ENCODE measurements at places on chromosomes 4 and X.

DNA sequence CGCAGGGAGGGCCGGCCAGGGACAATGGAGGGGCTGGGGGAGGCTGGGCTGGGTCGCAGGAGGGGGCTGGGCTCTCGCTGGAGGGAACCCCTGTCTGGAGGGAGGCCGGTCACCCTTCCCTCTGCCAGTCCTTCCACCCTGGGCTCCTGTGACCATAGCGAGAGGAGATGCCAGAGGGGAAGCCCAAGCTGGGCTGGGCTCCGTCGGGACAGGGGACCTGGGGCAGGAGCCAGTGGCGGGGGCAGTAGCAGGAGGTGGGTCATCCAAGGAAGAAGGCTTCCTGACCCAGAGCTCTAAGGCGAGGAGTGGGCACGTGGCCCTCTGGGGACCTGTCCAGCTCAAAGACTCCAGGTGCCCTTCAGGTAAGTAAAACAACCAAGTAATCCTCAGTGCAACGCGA, 16.9 kb downstream of the CTAG1B start:
- no peak for DNase-seq

DNA sequence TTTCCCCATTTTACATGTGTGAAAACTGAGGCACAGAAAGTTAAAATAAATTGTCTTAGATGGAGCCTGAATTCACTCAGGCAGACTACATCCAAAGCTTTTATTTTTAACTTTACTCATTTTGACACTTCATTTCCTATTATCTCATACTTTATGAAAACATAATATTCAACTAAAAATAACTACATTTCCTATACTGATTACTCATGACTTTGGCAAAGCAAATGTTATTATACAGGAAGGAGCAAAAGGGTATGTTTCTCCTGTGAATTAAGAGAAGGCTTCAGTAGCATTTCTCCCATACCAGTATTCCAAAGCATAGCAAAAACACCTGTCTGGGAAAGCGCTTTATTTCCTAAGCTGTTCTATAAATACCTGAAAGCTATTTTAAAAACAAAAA, 178.6 kb downstream of the ADAMTS3 start:
- no peak for DNase-seq

- no peak for DNase-seq
Measured at GRCh38 chr4:145043306-145043705, 54.7 kb downstream of the ANAPC10 start.

GRCh38 chr4:79621061-79621460, 213.0 kb upstream of the GK2 start:
- no peak for DNase-seq

GRCh38 chr4:23878912-23879732, 10.7 kb downstream of the PPARGC1A start:
- DNase-seq: no peak

DNA sequence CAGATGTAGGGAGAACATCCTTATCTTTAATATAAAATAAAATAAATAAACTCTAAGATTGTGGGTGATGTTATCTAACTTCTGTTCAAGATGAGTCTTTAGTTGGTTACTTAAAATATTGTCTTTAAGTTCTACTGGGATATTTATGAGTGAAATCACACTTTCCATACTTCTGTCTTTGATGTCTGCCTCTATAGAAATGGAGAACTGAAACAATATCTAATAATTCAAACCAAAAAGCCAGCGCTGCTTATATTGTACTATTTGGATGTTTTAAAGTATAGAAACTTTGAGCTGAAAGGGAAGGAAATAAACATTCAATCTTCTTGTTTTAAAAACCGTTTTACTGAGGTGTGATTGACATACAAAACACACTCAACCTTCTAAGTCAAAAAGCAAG, 44.8 kb upstream of the RPS6KA3 start:
- DNase-seq: no peak

DNA sequence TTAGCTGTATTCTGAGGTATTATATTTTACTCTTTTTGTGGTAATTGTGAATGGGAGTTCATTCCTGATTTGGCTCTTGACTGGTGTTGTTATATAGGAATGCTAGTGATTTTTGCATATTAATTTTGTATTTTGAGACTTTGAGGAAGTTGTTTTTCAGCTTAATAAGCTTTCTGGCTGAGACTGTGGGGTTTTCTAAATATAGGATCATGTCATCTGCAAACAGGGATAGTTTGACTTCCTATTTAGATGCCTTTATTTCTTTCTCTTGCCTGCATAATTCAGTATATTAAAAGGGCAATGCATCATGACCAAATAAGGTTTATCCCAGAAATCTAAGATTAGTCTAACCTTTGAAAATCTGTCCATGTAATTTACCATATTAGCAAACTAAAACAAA, 44.7 kb upstream of the EPGN start:
- DNase-seq: no peak

- no peak for DNase-seq
Measured at GRCh38 chrX:39839371-39839770, 258.4 kb downstream of the BCOR start.

DNA sequence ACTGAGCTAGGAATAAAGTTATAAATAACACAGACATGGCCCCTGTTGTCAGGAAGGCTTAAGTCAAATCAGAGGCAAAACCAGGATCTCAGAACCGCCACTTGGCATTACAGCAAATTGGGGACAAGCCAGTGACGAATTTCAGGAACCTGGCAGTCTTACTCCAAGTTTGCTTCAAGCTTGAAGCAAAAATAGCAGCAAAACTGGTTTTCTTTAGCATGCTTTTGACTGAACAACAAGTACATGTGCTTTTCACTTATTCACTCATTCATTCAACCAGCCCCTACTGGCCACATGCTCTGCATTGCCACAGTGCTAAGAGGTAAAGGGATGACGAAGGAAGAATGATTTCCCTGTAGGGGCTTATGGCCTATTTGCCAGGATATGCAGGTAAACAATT, 253.9 kb upstream of the PPARGC1A start:
- no peak for DNase-seq

GRCh38 chr4:152605031-152605430, 69.1 kb upstream of the FBXW7 start:
- no peak for DNase-seq

DNA sequence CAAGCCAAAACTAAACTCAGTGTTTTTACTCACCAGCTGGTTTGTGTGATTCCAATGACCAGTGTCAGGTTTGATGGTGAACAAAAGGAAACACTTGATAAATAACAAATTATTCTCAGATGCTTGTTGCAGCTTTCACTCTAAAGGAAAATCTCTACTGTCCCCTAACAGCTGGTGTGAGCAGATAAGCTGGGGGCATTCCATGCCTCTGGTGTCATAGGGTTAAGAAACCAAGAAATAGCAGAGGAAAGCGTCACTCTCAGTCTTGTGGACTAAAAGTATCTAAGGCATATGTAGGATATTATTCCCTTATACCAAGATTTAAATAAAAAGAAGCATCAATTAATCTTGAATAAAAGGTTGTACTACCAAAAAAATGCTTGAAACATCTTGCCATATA, 24.3 kb downstream of the TRPC5 start:
- no peak for DNase-seq

DNA sequence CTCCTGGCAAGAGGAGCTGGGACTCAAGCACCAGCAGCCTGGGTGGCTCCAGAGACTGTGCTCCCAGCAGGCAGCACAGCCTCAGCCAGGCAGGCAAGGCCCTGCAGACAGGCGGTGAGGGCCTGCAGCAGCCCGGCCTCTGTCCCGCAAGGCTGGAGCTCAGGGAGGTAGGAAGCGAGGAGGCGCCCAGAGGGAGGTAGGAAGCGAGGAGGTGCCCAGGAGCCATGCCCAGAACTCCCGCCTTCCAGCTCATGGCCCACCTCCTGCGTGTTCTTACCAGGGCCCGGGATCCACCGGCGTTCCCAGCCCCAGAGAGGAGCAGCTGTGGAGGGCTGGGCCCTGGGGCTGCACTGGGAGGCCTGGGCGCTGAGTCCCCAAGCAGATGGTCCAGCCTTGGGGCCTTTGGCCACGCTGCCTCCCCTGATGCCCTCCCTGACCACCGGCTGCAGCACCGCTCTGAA, 133.1 kb downstream of the HMX1 start:
- DNase-seq: peak; percentile 22

DNA sequence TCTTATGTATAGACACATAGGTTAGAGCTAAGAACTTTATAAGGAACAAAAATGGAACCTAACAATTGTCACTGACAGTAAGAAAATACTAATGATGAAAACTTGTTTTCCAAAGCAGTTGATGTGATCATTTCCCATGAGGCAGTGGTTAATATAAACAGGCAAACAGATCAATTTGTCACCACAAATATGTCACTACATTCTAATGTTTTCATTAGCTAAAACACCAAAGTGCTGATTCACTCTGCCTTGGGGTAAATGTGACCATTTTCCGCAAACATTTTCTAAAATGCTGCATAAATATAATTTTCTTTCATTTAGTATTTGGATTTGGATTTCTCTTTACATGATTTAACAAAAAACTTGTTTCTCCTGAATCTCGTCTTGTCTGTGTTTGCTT, 408.9 kb upstream of the CTSO start:
- DNase-seq: no peak

DNA sequence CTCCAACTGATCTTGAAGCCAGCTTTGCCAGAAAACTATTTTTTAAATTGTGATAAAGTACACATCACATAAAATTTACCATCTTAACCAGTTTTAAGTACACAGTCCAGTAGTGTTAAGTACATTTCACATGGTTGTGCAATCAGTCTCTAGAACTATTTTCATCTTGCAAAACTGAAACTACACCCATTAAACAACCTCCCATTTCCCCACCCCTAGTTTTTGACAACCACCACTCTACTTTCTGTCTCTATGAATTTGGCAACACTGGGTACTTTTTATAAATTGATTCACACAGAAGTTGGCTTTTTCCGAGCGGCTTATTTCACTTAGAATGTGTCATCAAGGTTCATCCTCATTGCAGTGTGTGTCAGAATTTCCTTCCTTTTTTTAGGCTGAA, 31.0 kb downstream of the TRPC5 start:
- no peak for DNase-seq

DNA sequence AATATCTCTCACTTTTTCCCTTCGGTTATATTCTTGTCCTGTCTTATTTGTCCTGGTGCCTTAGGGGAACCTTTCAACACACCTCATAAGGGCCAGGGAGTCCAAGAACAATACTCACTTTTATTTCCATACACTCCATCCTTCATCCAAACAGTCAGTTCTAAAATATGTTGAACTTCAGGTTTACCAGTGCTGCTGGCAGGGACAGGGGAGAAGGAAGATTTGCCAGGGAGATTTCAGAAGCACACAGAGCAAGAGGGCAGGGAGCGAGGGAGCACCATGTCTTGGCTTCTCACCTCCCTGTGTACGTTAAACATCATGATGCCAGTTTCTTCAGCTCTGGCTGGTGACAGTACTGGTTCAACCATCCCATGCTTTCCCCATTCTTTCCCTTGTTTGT, 631.1 kb upstream of the FAT1 start:
- DNase-seq: no peak

DNA sequence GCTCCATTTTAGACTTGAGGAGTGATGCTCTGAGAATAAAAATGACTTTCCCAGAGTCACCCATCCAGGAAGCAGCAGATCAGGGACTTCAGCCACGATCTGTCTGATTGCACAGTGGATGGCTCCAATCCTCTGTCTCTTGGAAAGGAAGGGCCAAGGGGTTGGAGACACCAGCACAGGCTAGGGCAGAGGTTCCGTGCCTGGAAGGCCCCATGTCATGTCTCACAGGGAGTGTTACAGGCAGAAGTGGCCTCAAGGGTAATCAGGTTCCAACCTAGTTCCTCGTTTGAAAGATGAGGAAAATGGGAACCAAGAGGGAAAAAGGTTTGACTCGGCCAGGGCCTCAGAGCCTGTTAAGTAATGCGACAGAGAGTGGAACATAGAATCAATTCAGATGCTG, 160.0 kb downstream of the EFNB1 start:
- no peak for DNase-seq

DNA sequence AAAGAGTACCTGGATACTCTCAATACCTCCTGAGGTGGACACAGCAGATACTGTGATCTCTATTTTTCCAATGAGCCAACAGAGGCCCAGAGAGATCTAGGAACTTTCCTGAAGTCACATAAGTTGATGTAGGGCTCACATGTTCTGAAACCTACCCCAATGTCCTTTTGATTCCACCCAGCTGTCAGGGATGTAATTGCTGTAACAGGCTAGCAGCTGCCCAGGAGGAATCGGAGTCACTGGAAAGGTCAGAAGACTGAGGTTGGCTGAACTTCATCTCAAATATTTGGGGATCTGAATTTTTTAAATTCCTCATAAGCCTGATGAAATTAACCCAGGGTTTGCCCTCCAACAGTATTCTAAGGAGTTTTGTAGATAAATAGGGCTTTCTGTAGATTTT, 52.5 kb upstream of the PROM1 start:
- DNase-seq: no peak

GRCh38 chr4:78863254-78863869, 75.9 kb downstream of the PAQR3 start:
- no peak for DNase-seq

DNA sequence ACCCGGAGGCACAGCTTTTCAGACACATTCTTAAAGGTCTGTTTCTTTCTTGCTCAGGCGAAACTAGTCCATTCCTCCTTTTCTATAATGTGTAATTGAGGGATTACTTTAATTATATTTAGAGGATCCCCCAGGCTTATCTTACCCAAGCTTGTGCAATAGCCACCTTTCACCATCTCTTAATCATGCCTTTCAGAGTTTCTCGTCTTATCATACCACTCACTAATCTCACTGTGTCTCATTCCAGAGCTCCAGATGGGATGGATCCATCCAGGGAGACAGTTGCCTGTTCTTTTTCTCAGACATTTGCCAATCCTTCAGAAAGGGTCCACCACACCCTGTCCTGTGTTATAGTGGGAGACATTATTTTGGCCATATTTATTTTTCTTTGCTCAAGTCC, 12.5 kb downstream of the SPARCL1 start:
- DNase-seq: peak; percentile 60

DNA sequence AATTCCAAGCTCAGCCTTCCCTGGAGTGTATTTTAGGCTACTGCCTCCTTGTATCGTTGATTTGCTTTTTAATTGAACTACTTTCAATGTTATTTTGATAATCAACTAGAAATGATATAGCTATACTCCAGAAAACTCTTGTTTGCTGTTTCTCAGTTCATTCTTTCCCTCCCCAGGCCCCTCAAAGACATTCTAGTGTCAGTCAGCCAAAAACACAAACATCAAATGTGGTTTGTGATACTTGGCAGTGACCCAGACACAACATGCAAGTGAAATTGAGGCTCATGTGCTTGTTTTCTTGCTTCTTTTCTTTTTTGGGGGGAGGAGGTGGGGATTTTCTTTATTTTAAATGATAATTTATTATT, 7.6 kb downstream of the FAT4 start:
- no peak for DNase-seq

- no peak for DNase-seq
Measured at GRCh38 chr4:98625920-98626319, 32.5 kb downstream of the TSPAN5 start.

GRCh38 chrX:134752981-134753717, 94.9 kb upstream of the PLAC1 start:
- no peak for DNase-seq

DNA sequence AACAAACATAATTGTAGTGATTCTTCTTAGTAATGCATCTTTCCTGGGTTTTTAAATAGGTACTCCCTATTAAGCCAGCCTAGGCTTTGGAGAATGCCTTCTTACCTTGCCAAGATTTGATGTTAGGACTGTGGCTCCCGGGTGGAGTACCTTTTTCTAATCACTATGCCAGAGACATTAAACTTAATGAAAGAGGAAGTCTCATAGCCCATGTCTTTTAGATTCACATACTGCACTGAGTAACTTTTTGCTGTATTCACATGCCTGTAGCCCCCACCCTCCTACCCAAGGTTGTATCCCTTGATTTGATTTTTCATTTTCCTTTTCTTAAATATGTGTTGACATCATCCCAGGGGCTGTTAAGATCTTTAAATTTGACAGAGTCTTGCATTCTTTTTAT, 104.2 kb upstream of the TLR2 start:
- DNase-seq: no peak

Measured in D341Med (cell line).